ENCODE measurements at places on chromosomes 5 and 9. TPM values are rescaled to one million over a fixed set of nuclear protein-coding genes. Genes with fewer than 3 reads are reported as not detected.

DNA sequence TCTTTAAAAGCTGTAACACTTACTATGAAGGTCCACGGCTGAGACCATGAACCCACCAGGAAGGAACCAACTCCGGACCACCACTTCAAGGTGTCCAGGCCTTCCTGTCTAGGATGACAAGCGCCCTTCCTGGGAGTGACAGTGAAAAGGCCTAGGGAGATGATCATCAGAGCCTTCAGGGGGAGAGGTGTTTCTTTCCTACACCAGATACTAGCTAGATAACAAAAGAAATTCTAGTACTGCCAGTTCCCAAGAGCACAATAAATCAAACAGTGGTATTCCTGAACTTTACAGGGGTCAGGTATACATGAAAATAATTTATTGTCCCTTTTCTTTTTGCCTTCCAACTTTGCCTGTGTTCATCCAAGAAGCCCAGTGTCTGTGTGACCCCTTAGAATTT, 94.2 kb upstream of the NFIL3 start:
- DNase-seq, result no peak

DNA sequence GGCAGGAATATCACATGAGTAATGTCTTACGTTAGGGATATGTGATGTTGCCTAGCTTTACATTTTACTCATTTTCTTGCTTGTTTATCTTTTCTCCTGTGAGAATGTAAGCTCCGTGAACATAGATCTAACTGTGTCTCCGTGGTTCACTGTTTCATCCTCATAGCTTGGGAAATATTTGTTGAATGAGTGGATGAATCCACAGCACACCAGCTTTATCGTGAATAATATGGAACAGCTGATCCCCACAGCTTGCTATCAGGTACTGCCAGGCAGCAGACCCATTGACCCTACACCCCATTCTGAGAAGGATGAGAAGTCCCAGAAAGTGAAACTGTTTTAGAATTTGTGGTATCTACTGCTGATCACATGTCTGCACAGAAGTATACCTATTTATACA, 106.8 kb upstream of the FBN2 start:
- no peak for DNase-seq

DNA sequence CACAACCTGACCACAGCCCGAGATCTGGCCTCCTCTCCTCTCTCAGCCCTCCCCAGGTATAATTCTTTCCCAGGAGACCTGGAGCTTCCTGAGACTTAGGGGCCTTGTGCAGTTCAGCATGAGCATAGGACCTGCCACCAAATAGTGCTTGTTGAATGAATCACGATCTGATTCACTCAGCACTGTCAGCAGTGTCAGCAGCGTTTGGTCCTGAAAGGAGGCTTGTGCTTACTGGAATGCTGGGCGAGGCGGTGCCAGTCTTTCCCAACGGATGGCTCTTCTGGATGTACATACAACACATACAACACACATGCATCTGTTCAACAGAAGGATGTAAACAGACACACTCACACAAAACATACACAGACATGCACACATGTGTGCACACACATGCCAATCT, 173.3 kb downstream of the COL23A1 start:
- DNase-seq, result no peak

DNA sequence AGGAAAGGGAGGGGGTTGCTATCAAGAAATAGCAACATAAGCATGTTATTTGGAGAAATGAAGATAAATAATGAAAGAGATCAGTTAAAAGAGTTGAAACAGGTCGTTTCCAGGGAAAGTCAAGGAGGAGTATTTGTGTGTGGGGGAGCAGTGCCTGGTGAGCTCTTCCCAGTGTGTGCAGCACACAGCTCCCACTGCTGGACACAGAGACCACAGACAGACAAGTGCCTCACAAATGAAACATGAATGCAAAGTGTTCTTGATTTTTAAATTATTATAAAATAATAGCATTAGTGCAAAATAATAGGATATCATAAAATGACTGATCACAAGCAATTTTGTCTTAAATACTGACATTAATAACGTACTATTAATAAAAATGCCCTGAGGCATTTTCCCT, 40.8 kb downstream of the LIFR start:
- DNase-seq, result no peak

DNA sequence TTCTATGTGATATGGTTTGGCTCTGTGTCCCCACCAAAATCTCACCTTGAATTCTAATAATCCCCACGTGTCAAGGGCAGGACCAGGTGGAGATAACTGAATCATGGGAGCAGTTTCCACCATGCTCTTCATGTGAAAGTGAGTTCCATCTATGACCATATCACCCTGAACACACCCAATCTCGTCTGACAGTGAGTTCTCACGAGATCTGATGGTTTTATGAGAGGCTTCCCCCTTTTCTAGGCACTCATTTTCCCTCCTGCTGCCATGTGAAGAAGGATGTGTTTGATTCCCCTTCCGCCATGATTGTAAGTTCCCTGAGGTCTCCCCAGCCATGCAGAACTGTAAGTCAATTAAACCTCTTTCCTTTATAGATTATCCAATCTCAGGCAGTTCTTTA, 64.2 kb downstream of the RICTOR start:
- DNase-seq, result no peak

GRCh38 chr5:174482607-174483024, 241.8 kb upstream of the MSX2 start:
- DNase-seq, result no peak

DNA sequence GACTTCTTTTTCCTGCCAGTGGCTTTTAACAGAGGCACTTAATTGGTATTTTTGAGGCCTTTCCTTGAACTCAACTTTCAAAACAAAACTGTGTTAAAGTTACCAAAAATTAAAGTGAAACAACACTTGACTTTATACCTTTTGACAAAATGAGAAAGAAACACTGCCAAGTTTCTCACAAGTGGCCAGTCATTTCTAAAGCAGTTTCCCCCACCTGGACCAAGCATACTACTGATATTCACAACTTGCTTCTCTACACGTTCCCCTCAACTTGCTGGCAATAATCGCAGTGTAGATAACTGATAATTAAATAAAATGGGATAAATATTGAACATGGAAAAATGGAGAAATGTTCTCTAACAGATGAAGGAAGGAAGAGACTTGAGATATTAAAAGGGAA, 135.7 kb downstream of the TLR4 start:
- no peak for DNase-seq

- no peak for DNase-seq
Observed at GRCh38 chr5:125486634-125487033, 740.2 kb upstream of the ZNF608 start.

GRCh38 chr5:44546286-44546685, 157.1 kb upstream of the FGF10 start:
- DNase-seq, result no peak

- no peak for DNase-seq
Observed at GRCh38 chr5:40618926-40619325, 60.8 kb upstream of the PTGER4 start.

- DNase-seq, result no peak
Observed at GRCh38 chr9:16625161-16625631, 245.3 kb downstream of the BNC2 start.

- DNase-seq, result no peak
Observed at GRCh38 chr9:27495480-27496134, 28.5 kb upstream of the IFNK start.

- no peak for DNase-seq
Observed at GRCh38 chr5:74356009-74356695, 284.4 kb downstream of the ENC1 start.

GRCh38 chr5:135964670-135965320, 10.0 kb upstream of the LECT2 start:
- no peak for DNase-seq

- peak; percentile 67 for DNase-seq
Observed at GRCh38 chr5:133995883-133996563, 8.8 kb downstream of the VDAC1 start.

DNA sequence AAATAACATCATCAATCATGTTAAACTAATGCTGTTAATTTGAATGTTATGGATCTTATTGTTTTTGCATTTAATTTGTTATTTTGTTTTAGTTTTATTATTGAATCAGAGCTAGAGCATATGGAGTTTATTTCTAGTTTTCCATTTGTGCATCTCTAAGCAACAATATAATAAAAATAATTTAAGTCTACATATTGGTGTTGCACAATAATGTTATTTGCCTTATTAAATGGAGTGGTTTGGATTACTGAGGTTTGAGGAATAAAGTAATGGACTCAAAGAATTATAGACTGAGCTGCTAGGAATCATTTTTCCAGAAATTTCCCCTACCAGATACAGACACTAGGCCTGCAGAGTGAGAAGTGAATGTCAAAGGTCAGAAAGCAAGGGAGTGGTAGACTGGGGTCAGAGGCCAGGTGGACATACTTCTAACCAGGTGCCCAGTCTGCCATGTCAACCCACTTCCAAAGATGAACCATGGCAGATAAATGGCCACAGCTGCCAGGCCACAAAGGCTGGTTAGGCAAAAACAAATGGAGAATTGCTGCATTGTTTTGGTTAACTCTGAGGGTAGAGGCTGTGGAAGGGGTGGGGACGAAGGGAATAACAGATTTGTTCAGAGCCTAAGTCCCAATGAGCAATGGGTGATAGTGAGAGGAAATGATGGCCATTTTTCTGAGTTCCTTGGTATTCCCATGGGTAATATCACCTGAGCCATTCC, 113.1 kb downstream of the FBXL7 start:
- DNase-seq, result no peak

- DNase-seq, result no peak
Observed at GRCh38 chr5:124889486-124889825, 143.0 kb upstream of the ZNF608 start.

- DNase-seq, result no peak
Observed at GRCh38 chr5:141848744-141849414, 29.3 kb downstream of the PCDH1 start.

DNA sequence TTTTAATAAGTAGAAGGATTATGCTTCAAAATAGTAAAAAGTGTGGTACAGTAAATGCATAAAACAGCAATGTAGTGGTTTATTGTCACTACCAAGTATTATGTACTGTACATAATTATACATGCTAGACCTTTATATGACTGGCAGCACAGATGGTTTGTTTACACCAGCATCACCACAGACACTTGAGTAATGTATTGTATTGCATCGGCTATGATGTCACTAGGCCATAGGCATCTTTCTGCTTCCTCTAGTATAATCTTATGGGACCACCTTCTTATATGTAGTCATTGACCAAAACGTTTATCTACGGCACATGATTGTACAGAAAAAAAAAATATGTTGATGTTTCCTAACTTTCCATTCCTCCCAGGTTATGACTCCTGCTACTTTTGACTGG, 31.9 kb upstream of the SSBP2 start:
- no peak for DNase-seq

- DNase-seq, result peak; percentile 64
Observed at GRCh38 chr9:133980864-133981588, 11.1 kb downstream of the VAV2 start.

MBLAC2 gene
- total RNA-seq, result 5.1 TPM

CYSTM1 gene
- 78.3 TPM for total RNA-seq

IFNA2 gene
- total RNA-seq, result not detected

BTNL3 gene
- 1.0 TPM for total RNA-seq

MUSK gene
- total RNA-seq, result 0.94 TPM

UGCG gene
- 62.8 TPM for total RNA-seq

GBGT1 gene
- total RNA-seq, result 37.5 TPM

FBXO38 gene
- total RNA-seq, result 76.9 TPM

EGFL7 gene
- total RNA-seq, result 172 TPM

WNT8A gene
- not detected for total RNA-seq
